ENCODE measurements at places on chromosomes 11 and 22. TPM values are rescaled to one million over a fixed set of nuclear protein-coding genes. Genes with fewer than 3 reads are reported as not detected.

SCYL1 gene
- 84.5 TPM for total RNA-seq

- no peak for DNase-seq
Observed at GRCh38 chr11:6864438-6864837, 1.6 kb downstream of the OR10A2 start.

- DNase-seq: no peak
Observed at GRCh38 chr22:42842658-42843370, 14.3 kb downstream of the ARFGAP3 start.

- peak; percentile 44 for DNase-seq
Observed at GRCh38 chr11:1765871-1766718, 2.4 kb upstream of the CTSD start.

DNA sequence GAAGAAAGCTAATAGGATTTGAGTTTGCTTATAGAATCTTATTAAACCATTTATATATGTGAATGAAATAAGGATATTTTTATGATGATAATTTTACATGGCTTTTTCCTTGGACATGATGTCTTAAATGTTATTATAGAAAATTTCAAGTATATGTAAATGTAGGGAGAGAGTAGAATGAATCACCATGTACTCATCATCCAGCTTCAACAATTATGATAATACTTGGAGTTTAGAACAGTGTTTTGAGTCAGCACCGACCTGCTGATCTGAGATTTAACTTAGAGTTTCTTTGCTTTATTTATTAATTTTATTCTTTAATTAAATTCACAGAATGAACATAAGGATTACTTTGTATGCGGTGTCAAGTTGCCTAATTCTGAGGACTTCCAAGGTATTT, 193.5 kb downstream of the UVRAG start:
- DNase-seq: no peak

DNA sequence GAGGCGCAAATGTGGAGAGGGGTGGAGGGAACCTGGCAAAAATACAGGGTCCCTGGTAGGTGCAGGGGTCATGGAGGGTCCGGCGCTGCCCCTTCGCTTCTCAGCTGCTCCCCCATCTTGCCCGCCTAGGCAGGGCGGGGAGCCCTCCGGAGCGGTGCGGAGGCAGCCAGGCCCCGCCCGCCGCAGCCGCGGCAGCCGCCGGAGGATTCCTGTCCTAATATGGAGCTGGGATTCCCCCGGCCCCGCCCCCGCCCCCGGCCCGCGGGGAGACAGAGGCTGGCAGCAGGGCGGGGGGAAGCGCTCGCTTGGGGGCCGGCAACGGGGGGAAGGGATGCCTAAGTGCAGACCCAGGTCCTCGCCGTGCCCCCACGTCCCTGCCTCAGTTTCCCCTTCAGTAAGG, 1.0 kb upstream of the NPAS4 start:
- DNase-seq: no peak

Data from natural killer cell treated with Interleukin-12 subunit alpha and Interleukin-12 subunit beta and Interleukin-15 and Interleukin-18, amount 100 ng/mL, for 72 hours (primary cell).